GM12878 (cell line): ENCODE measurements at places on chromosomes 5 and 9. TPM values are rescaled to one million over a fixed set of nuclear protein-coding genes. Genes with fewer than 3 reads are reported as not detected.

- H3K4me1 ChIP-seq: peaks cover 10% of the 10 kb centered on the region
- H3K36me3 ChIP-seq: no peaks in the 10 kb centered on the region
- no peak overlapping the region for H3K27ac ChIP-seq
- H3K27me3 ChIP-seq: no peaks in the 10 kb centered on the region
Measured at GRCh38 chr9:76371901-76372300, 22.3 kb downstream of the RFK start.

The SHC3 gene
- 0.03 TPM in 1 of 2 replicates, not detected in the other for total RNA-seq

The PCDHGA3 gene
- 0.08 and 0.10 TPM in 2 replicates for total RNA-seq

DNA sequence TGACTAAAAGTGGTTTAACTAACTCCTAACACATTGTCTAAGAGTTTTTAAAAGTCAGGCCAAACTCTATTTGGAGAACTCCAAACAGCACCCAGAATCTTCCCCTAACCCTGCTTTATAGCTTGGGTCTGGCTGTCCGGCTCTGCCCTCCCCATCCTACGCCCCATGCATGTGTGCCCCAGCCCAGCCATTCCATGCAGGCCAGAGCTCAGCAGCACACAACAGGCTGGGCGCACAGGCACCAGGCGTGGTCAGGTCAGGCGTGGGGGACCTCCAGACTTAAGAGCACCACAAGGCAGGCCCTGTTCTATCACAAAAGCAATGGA, 31.1 kb downstream of the SHB start:
- peaks cover 5% of the 10 kb centered on the region for H3K4me1 ChIP-seq
- H3K27me3 ChIP-seq: no peaks in the 10 kb centered on the region
- no peak overlapping the region for H3K4me3 ChIP-seq
- H3K36me3 ChIP-seq: no peaks in the 10 kb centered on the region
- no peak for DNase-seq

DNA sequence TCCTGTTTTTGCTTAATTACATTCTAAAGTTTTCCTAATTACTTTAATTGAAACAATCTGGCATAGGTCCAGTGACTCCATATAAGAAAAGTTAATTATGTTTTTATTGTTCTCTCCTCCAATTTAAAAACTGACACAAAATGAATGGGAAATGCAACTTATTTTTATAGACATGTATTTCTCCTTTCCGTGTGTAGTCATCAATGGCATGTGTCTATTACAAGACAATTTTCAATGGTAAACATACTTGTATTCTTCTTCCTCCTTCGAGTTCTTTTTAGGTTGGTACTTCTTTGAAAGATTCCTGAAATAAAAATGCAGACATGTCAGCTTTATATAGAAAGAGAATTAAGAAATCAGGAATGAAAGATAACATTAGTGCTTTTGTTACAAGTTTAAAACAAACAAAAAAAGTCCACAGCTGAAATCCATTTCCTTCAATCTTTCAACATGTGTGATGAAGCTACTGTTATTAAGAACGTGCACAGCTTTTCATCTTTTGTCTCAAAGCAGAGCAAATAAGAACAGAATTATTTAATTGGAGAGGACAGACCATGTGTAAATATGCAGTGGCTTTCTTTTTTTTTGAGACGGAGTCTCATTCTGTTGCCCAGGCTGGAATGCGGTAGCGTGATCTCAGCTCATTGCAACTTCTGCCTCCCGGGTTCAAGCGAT, 63.8 kb downstream of the FNBP1 start:
- no peak overlapping the region for H3K4me3 ChIP-seq
- peaks cover 6% of the 10 kb centered on the region for H3K4me1 ChIP-seq
- no peaks in the 10 kb centered on the region for H3K27me3 ChIP-seq
- DNase-seq: no peak
- no peak overlapping the region for H3K27ac ChIP-seq

The HACD4 gene
- 5.1 and 5.8 TPM in 2 replicates for total RNA-seq

The FGF1 gene
- total RNA-seq: not detected in 2 replicates

The DEPDC1B gene
- total RNA-seq: 33.1 and 35.7 TPM in 2 replicates

DNA sequence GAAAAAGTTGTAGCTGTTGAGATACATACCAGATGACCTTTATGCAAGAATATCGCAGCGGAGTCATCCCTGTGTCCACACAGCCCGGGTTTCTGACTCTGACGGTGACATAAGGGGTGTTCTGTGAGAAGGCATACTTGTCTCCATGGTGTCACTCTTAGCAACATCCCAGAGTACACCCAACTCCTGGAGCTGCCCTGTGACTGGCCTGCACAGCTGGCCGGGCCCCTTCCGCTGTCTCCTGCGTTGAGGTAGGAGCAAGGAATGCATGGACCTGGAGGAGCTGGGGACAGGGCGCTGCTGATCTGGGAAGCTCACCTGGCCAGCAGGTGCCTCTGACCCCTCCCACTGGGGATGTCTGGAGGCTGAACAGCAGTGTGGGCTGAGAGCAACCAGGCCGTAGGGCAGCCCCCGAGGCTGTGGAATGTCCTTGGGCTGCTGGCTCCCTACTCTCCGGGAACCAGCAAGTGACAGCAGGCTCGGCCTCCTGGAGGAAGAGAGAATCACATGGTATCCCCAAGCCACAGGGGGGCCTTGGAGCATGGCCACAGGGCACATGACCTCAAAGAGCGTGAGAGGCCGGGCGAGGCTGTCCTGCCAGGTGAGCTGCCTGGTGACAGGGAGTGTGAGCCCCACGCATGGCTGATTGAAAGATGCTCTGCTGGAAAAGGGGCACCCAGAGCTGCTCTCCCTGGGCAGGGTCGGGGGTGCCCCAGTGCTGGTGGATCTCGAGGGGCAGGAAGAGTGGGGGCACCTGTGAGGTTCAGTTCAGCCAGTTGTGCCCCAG, 113.4 kb downstream of the MRPL36 start:
- DNase-seq: no peak
- H3K4me1 ChIP-seq: no peaks in the 10 kb centered on the region
- no peaks in the 10 kb centered on the region for H3K36me3 ChIP-seq
- H3K27ac ChIP-seq: no peak overlapping the region
- H3K4me3 ChIP-seq: no peak overlapping the region
- H3K27me3 ChIP-seq: no peaks in the 10 kb centered on the region

GRCh38 chr5:168960497-168960896, 340.4 kb downstream of the SLIT3 start:
- no peaks in the 10 kb centered on the region for H3K4me1 ChIP-seq
- no peaks in the 10 kb centered on the region; the same call in 1 of the 2 replicates for H3K27me3 ChIP-seq
- no peak overlapping the region for H3K27ac ChIP-seq
- no peaks in the 10 kb centered on the region for H3K36me3 ChIP-seq
- no peak for DNase-seq
- H3K4me3 ChIP-seq: no peak overlapping the region

- DNase-seq: no peak
- no peak overlapping the region for H3K4me3 ChIP-seq
- no peak overlapping the region for H3K27ac ChIP-seq
- no peaks in the 10 kb centered on the region for H3K36me3 ChIP-seq
- H3K4me1 ChIP-seq: no peaks in the 10 kb centered on the region
- H3K27me3 ChIP-seq: no peaks in the 10 kb centered on the region
Measured at GRCh38 chr5:57696389-57696769, 213.8 kb upstream of the ACTBL2 start.

DNA sequence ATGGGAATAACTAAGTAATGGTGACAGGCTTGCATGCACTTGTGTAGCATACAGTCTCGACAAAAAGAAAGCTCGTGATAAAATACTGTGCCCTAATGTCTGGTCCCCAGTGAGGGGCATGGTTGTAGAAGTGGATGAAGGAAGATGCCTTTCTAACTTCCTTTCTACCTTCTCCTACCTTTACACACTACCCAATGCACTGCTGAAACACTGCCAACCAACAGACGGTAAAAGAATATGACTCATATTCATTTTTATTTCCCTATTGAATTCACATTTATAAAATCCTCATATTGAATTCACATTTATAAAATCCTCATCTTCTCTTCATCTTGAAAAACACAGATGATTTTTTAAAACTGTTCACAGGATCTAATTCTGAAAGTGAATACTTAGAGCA, 223.0 kb downstream of the PJA2 start:
- H3K4me1 ChIP-seq: peaks cover 5% of the 10 kb centered on the region
- H3K36me3 ChIP-seq: no peaks in the 10 kb centered on the region
- H3K27ac ChIP-seq: no peak overlapping the region
- H3K27me3 ChIP-seq: no peaks in the 10 kb centered on the region
- no peak overlapping the region for H3K4me3 ChIP-seq
- no peak for DNase-seq

The IFNA21 gene
- total RNA-seq: not detected in 2 replicates

GRCh38 chr9:18358325-18358724, 115.6 kb upstream of the ADAMTSL1 start:
- H3K4me3 ChIP-seq: no peak overlapping the region
- no peaks in the 10 kb centered on the region for H3K27me3 ChIP-seq
- no peak overlapping the region for H3K27ac ChIP-seq
- no peak for DNase-seq

GRCh38 chr9:13436591-13436990, 157.1 kb upstream of the MPDZ start:
- no peaks in the 10 kb centered on the region for H3K27me3 ChIP-seq
- DNase-seq: no peak
- H3K36me3 ChIP-seq: no peaks in the 10 kb centered on the region
- H3K27ac ChIP-seq: no peak overlapping the region
- no peaks in the 10 kb centered on the region for H3K4me1 ChIP-seq

- no peak overlapping the region for H3K27ac ChIP-seq
- no peaks in the 10 kb centered on the region for H3K4me1 ChIP-seq
- no peak for DNase-seq
- no peaks in the 10 kb centered on the region for H3K36me3 ChIP-seq
Measured at GRCh38 chr5:103505581-103506305, 56.8 kb downstream of the NUDT12 start.

The TEX48 gene
- total RNA-seq: not detected in 2 replicates

DNA sequence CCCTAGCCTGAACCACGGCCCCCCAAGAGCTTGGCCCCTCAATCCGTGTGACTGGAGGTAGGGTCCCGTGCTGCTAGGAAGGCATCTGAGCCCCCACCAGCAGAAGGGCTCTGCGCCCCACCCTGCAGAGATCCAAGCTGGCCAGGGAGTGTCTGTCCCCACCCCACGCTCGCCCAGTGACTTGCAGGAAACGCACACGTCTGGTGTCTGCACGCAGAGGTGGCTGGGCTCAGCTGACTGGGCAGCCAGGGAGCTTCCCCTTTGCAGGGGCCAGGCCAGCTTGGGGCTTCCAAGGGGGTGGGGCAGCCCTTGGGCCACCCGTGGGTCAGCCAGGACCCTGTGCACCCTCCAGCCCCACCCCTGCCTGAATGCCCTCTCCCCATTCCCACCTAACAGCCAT, 24.3 kb downstream of the NOTCH1 start:
- H3K36me3 ChIP-seq: 0 out of 2 replicates have a peak, but pooled peaks cover 2% of the 10 kb centered on the region
- no peak for DNase-seq
- H3K4me3 ChIP-seq: no peak overlapping the region
- no peak overlapping the region for H3K27ac ChIP-seq
- no peaks in the 10 kb centered on the region for H3K4me1 ChIP-seq

DNA sequence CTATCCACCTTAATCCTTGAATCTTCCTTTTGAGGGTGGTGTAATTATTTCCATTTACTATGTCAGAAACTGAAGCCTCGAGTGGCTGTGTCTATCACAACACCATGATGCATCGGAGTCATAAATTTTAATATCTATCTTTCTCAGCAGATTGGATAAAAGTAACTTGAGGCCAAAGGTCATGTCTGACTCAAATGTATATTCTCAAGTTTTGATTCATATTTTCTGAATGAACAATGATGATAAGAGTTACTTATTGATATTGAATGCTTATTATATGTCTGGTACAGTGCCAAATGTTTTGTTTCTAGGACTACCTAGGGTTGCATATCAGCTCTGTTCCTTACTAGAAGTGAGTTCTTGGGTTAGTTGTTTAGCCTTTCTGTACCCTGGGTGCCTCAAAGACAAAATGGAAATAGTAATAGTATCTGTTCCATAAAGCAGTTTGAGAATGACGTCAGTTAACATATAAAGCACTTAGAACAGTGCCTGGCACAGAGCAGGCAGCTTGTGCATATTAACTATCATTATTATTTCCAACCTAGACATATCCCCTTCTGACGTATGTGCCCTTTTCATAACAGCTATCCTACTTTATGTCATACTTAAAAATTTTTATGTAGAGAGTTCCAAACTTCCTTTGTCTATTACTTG, 42.6 kb downstream of the PRDM6 start:
- no peaks in the 10 kb centered on the region for H3K36me3 ChIP-seq
- H3K27me3 ChIP-seq: no peaks in the 10 kb centered on the region
- no peaks in the 10 kb centered on the region for H3K4me1 ChIP-seq
- no peak for DNase-seq

GRCh38 chr5:139514486-139514856, 31.9 kb upstream of the STING1 start:
- no peaks in the 10 kb centered on the region for H3K27me3 ChIP-seq
- peaks cover 19% of the 10 kb centered on the region for H3K4me1 ChIP-seq
- no peak overlapping the region for H3K27ac ChIP-seq

The PCDHA9 gene
- total RNA-seq: not detected in 2 replicates

DNA sequence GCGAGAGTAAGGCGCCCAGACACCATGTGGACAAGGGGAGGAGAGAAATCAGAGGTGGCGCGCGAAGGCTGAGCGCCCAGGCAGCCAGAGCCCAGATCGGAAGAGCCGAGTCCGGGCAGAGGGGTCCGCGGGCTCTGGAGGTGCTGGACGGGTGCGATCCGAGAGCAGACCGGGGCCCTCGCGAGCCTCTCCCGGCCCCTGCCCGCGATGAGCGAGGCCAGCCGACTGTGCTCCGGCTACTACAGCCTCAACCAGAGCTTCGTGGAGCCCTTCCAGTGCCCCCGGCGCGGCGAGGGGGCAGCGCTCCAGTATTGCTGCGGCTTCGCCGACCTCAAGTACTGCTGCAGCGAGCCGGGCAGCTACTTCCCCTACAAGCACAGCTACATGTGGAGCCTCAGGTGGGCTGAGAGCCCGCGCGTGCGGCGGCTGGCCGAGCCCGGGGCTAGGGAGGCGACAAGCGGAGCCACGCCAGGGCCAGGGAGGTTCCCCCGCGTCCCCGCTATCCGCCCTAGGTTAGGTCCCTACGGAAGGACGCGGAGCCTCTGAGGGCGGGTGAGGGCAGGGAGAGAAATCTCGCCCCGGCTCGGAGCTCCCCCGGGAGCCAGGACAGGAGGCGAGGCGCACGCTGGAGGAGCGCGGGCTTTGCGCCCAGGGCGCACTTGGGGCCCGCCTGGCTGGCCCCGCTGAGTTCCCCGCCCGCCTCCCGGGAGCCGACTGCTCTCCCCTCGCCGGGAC, at the start of gene SHISAL2B:
TSS of gene SHISAL2B (plus strand) at position 87 of the 735 bp plus-strand sequence. CDS start at position 208, 121 bp downstream.
- H3K36me3 ChIP-seq: no peaks in the 10 kb centered on the region
- H3K27me3 ChIP-seq: peaks cover 10% of the 10 kb centered on the region
- H3K27ac ChIP-seq: no peak within 1 kb of the TSS
- H3K4me1 ChIP-seq: no peaks in the 10 kb centered on the region

The LCN2 gene
- not detected in 2 replicates for total RNA-seq

- H3K27ac ChIP-seq: no peak overlapping the region
- H3K4me3 ChIP-seq: no peak overlapping the region
- no peaks in the 10 kb centered on the region for H3K4me1 ChIP-seq
- no peaks in the 10 kb centered on the region for H3K36me3 ChIP-seq
- no peaks in the 10 kb centered on the region for H3K27me3 ChIP-seq
Measured at GRCh38 chr9:98639133-98639532, 69.6 kb downstream of the GABBR2 start.
